ENCODE measurements at places on chromosomes 13 and 19.

- no peak for DNase-seq
These were observed 321.0 kb downstream of the TBC1D4 start for GRCh38 chr13:75160984-75161383.

DNA sequence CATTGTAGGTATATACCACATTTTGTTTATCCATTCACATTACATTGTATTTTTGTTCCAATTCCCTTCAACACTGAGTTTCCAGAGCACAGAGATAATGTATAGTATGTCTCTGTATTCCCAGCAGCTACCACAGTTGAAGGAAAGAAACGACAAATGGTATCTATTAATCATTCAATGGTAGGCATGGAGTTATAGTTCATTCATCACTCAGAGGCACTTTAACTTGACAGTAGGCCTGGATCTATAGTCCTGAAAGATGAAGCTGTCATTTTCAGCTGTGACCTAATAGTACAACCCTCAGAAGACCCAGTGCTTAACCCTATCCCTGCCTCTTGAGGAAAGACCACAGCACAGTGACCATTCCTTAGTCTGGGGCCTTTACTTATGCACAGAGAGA, 163.0 kb upstream of the TMTC4 start:
- no peak for DNase-seq

DNA sequence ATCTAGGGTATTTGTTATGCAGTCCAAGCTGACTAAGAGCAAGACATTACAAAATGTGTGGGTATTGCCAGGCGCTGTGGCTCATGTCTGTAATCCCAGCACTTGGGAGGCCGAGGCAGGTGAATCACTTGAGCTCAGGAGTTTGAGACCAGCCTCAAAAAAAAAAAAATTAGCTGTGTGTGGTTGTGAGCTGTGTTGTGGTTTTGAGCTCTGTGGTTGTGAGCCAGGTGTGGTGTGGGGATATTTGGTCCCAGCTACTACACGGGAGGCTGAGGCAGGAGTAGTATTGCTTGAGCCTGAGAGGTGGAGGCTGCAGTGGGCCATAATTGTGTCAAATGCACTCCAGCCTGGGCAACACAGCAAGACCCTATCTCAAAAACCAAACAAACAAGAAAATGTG, 5.6 kb upstream of the KEAP1 start:
- no peak for DNase-seq

DNA sequence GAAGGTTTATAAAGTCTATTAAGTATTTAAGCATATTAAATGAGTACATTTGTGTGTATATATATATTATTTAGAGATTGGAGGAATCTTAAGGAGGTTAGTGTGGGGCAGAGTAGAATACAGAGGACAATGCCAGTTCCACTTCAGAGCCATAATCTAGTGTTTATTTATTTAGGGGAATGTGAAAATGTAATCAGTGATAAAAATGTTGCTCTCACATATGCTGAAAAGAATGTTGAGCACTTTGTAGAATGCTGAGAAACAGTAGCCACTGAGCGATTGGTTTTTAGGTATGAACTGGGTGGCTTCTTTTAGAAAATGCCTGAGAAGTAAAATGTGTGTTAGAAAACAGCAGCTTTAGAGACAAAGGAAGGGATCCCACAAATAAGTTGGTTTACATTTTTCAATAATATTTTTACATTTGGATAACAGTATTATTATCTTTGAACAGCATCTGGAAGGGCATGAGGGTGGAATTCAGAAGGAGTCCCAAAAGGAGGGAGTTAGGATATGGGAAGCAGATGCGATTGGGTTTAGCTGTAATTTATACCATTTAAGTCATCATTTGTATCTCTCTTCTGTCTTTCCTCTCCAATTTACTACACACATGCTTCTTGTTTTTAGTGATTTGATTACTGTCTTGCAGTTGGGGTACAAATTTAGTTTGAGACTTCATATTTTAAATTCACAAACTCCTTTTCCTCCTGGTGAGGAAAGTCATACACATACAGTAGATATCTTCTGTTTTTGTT, 68.6 kb downstream of the NDFIP2 start:
- no peak for DNase-seq

- no peak for DNase-seq
These were observed 76.7 kb downstream of the MBNL2 start for GRCh38 chr13:97298816-97299215.

GRCh38 chr13:48156466-48156865, 61.6 kb upstream of the MED4 start:
- no peak for DNase-seq

- DNase-seq, result no peak
These were observed 94.6 kb downstream of the DACH1 start for GRCh38 chr13:71772361-71772760.

DNA sequence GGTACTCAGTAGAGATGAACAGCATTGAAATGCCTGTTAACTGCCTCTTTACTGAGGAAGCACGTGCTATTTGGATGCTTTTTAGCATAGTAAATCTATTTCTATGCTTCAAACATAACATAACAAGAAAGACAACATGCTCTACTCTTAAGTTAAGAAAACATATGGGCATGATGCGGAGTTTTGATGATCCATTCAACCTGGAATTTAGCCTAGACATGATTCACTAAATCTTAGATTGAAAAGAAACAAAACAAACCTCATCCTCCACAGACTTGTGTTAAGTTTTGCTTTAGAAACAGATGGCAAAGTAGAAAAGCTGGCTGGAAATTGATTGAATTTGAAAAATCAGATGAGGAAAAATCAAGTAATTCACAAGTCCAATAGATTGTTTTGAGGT, 593.8 kb downstream of the OLFM4 start:
- DNase-seq, result no peak

GRCh38 chr13:24086642-24087041, 73.9 kb upstream of the SPATA13 start:
- DNase-seq, result no peak

GRCh38 chr19:1441677-1442438, 3.7 kb downstream of the RPS15 start:
- DNase-seq, result no peak

DNA sequence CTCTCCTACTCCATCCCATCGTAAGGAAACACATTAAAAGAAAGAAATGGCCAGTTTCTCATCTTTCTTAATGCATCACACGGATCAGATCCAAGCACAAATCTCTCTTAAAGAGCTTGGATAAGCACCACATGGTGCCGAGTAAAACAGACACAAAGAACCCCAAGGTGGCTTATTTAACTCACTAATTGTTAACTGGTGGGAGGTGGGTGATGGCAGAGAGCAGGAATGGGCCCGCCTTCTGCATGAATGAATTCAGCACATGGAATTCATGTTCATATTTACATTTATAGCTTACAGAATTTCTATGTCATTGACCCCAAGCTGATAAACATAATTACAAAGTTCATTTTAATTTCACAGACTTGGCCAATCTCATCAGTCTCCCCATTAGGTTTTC, 89.9 kb downstream of the MZT1 start:
- DNase-seq, result no peak

GRCh38 chr13:70835371-70835770, 727.1 kb upstream of the KLHL1 start:
- DNase-seq, result no peak

- no peak for DNase-seq
These were observed 143.6 kb upstream of the SERP2 start for GRCh38 chr13:44230071-44230470.

GRCh38 chr19:13164343-13165161, 14.3 kb downstream of the IER2 start:
- DNase-seq, result peak; percentile 31

DNA sequence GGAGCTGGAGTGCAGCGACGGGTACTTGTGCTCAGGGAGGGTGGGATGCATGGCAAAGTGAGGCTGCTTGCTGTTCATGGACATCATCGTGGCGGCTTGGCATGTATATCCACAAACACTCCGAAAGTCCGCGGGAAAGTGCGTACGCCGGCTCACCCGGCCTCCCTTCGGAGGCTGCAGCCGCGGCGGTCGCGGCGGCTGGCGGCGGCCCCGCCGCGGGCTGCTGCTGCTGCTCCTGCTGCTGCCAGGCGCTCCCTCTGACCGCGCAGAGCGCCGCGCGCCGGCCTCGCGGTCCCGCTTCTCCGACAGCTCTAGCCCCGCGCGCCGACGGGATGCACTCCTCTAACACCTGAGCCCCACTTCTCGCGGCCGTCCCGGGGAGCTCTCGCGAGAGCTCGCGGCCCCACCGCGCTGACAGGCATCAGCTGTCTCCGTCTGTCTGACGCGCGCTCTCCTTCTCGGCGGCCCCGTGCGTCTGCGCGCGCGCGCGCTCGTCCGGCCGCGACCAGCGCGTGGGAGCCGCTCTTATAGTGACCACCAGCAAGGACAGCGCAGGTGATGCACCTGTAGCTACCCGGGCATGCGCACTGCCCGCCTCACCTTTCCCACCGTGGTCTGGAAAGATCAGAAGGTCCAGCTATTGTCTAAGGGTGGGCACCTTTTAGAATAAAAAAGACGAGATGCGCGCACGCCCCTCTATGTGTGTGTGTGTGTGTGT, at the start of gene POU4F1:
TSS of gene POU4F1 (minus strand) at position 313 of the 718 bp plus-strand sequence. CDS start at position 87, 226 bp downstream.
- peak; percentile 68 for DNase-seq
